Activated CD4-positive, alpha-beta T cell treated with anti-CD3 and anti-CD28 coated beads, Interleukin-2, amount 10 ng/mL, durations not matched to agents 24 days and 14 days (primary cell): ENCODE measurements at places on chromosomes 7 and 10. TPM values are rescaled to one million over a fixed set of nuclear protein-coding genes. Genes with fewer than 3 reads are reported as not detected.

IGFBP3 gene
- total RNA-seq: 0.72 and 1.5 TPM in 2 replicates

CH25H gene
- total RNA-seq: not detected in 2 replicates

ELN gene
- total RNA-seq: not detected in 2 replicates

FFAR4 gene
- not detected in 2 replicates for total RNA-seq

DNA sequence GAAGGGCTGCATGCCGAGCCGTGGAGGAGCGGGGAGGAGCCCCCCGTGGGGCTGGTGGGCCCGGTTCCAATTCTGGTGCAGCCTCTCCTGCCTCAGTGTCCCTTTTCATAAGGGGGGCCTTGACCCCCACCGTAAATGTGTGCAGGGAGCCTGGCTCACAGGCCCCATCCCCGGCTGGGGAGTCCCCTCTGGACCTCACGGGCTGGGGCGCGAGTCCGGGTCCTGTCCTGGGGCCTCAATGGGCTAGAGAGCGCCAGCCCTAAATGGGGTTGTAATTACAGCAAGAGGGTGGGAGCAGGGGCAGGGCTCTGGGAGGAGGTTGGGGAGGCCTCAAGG is 203.0 kb downstream of the ELFN1 start:
- no peaks in the 10 kb centered on the region for H3K27me3 ChIP-seq
- no peak for DNase-seq
- H3K4me1 ChIP-seq: no peaks in the 10 kb centered on the region
- H3K4me3 ChIP-seq: no peak overlapping the region

DNA sequence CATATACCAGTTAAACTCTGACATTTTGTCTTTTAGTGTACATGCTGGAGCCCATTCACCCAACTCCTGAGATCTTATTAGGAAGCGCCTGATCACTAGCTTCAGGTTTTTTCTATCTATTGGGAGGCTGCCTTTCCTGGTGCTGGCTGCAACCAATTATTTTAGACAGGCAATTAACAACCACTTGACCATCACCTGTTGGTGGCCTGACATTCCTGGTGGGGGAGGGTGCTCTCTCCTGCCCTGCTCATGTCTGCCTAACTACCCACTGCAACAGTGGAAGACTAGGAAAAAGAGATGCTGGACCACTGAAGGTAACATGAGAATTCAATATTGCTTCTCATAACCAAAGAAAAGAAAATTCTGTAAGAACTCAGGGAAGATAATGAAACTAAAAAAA is 190.3 kb upstream of the GRM3 start:
- H3K4me3 ChIP-seq: no peak overlapping the region
- H3K27me3 ChIP-seq: no peaks in the 10 kb centered on the region
- H3K27ac ChIP-seq: no peak overlapping the region
- no peaks in the 10 kb centered on the region for H3K36me3 ChIP-seq
- no peak for DNase-seq

DNA sequence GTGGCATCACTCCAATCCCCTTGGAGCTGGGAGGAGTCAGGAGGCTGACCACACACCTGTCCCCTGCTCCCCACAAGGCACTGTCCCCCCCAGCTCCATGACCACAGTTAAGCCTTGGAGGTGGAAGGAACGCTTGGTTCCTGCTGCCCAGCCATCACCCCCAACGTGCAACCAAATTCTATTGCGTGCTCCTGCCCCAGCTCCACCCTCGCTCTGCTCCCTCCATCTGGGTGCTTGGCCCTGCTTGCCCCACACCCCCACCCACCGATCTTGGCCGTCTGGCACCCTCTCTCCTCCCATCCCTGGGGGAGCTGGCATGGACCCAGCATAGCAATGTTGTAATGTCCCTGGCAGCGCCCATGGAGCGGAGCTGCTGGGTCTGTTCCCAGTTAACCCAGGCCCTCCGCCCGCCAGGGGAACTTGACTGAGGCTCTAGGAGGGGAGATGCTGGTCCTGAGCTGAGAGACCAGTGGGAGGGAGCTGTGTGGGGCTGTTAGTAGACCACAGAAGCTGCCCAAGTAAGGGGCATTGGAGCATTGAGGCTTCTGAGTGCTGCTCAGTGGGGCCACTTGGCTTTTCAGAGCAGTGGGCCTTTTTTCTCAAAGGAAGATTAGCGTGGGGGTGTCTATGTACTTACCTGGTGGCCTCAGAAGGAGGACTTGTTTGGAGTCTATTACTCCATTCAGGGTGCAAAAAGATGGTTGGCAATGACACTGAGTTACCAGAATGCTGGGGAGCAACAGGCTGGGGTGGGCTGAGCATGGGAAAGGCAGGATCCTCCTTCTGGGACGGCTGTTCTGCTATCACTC is 1.1 kb downstream of the EPHB6 start:
- peak overlapping the region; percentile 63 for H3K4me3 ChIP-seq
- H3K27ac ChIP-seq: no peak overlapping the region
- DNase-seq: peak; percentile 58
- no peaks in the 10 kb centered on the region for H3K36me3 ChIP-seq
- H3K27me3 ChIP-seq: peaks cover 12% of the 10 kb centered on the region

DNA sequence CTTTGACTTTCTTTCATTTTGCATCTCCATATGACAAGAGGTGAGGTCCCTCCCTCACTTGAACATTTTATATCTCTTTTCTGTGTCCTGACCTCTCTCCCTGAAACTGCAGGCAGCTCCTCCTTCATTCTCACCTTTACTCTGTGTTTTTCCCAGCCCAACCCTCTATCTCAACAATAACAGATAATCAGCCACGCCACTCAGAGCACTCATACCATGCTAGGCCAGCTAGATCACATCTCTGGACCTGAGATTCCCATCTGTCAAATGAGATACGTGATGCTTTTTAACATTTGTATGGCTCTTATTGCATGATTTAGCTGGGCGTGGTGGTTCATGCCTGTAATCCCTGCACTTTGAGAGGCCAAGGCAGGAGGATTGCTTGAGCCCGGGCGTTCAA is 63.1 kb upstream of the PDCD4 start:
- H3K36me3 ChIP-seq: no peaks in the 10 kb centered on the region
- peaks cover 18% of the 10 kb centered on the region for H3K4me1 ChIP-seq
- H3K4me3 ChIP-seq: no peak overlapping the region
- no peak for DNase-seq
- no peak overlapping the region for H3K27ac ChIP-seq
